ENCODE measurements at places on chromosomes 5 and 9.

DNA sequence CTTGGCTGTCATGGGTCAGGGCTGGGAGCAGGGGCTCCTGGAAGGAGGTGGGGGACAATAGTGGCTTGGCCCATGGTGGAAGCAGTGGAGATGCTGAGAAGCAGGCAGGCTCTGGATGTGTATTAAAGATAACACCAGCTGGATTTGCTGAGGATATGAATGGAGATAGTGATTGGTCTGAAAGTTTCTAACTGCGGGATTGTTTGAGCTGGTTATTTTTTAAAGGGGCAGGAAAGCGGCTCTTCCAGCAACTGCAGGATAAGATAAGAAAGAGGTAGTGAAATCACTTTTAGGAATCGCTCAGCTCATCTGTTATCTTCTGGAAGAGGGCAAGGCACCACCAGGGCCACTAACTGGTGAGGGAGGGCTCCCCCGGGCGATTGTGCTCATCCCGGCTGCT lies 125.5 kb downstream of the TENT4A start:
- no peak for DNase-seq

DNA sequence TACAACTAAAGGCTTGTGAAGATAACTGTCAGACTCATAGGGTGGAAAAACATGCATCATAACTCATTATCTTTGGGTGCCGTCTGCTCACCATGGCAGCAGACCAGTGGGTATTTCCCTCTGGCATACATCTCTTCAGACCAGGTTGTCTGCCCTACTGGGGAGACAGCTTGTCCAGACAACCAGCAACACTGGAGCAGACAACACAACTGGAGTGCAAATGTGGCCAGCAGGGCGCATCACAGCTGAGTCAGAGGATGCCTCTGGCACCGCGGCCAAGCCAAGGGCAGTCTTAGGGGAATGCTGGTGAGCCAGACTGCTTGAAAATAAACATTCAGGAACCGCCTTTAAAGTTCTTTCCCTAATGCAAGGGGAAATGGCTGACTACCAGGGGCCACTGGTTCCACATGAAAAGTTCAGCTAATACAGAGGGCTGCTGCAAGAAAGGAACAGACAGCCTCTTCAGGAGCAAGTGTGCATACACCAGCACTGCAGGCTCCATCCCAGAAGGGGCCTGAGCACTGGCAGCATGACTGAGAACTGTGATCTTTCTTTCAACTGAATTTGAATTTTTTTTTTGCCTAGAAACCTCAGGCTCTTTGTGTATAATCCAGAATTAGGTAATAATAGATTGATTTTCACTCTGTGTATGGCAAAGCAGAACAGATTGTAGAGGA lies 77.3 kb downstream of the MAMDC2 start:
- DNase-seq = no peak

GRCh38 chr5:176485176-176485575 lies 37.0 kb downstream of the FAF2 start:
- no peak for DNase-seq

DNA sequence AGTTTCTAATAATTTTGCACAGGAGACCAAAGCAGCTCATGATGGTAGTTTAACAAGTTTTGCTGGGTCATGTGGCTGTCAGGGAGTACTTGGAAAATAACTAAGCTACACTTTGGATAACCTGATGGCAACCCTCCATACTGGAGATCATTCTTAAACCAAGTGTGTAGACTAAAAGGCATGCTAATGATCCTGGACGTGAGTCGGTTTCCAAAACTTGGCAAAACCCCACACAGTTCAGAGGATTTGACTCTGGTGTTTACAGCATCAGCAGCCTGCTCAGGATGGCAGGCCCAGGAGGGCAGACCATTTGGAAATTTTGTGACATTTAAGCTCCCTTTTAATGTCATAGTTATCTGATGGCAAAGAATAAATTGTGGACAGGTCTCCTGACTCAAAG lies 196.5 kb upstream of the EFNA5 start:
- no peak for DNase-seq

DNA sequence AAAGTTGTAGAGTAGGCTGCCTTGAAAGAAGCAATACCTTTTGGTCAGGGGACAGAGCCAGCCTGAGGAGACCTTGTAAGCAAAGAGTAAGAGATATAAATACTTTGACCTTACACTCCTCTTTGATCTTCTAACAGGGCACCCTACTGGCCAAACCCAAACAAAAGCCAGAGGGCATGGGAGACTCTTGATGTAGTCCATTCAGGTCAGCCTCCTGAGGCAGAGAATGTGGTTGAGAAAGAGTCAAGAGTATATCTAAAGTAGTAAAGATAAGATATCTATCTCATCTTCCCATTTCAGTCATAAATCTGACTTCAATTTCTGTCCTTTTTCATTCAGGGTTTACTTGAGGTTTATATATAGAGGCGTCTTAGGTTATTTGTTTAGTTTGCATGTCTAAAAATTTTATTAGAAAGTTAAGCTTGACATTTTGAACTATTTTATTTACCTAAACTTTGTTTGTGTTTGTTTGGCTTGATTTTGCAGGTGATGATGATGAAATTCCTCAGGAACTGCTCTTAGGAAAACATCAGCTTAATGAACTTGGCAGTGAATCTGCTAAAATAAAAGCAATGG lies 125.7 kb downstream of the NIPBL start:
- DNase-seq = no peak

GRCh38 chr5:758698-759053 lies 25.9 kb downstream of the ZDHHC11B start:
- DNase-seq = no peak

GRCh38 chr9:4290427-4290837 lies 9.4 kb downstream of the GLIS3 start:
- no peak for DNase-seq

All from NCI-H2081 (cell line).